ENCODE measurements at places on chromosomes 5 and 9.

GRCh38 chr9:79254900-79255650 lies 316.7 kb upstream of the TLE4 start:
- DNase-seq = no peak

DNA sequence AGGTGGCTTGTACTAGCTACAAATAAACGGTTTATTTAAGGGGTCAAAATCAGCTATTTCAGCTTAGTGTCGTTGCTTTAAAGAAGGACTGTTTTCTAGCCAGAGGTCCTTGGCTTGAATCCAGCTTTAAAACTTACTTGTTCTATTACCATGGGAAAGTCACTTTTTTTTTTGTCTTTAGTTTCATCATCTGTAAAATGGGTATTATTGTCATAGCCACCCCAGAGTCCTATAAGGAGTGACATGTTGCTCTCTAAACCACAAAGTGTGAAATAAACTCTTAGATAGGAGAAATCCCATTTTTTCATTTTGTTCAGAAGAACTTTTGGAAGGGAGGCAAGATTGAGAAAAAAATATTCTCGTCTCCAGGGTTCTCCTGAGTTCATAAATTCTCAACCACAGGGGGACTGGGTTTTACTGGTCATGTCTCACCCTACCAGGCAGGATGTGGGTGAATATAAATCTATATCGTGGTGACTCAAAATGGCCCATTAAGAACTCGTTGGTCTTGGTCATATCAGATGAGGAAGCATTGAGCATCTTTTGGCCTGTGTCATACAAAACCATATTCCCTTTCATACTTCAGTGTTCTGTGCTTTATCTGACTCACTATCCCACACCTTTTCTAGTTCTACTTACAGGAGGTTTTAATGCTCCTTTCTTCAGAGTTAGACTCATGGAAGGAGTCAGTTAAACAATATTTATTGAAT lies 202.7 kb upstream of the NR3C1 start:
- peak; percentile 91 for DNase-seq

DNA sequence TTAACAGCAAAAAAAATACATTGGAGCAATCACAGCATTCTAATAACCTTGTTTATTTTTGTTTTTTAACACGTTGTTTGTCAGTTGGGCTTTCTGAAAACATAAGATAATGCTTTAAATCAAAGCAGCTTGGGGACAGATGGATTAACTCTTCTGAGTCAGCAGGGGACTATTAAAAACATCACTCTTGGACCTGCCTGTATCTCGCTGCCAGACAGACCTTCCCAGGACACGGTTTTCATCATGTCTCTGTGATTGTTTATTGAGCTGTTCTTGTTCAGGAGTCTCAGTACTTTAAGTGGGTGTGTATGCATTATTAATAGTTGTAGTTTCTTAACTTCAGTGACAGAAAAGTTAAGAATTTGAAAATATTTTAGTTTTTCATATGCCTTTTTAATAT lies 173.2 kb downstream of the SH3GL2 start:
- no peak for DNase-seq

- DNase-seq = no peak
Observed at GRCh38 chr9:92774274-92774673, 9.6 kb upstream of the BICD2 start.

GRCh38 chr5:158051036-158051435 lies 192.1 kb upstream of the CLINT1 start:
- no peak for DNase-seq

GRCh38 chr9:3290231-3290840 lies 235.5 kb downstream of the RFX3 start:
- no peak for DNase-seq

DNA sequence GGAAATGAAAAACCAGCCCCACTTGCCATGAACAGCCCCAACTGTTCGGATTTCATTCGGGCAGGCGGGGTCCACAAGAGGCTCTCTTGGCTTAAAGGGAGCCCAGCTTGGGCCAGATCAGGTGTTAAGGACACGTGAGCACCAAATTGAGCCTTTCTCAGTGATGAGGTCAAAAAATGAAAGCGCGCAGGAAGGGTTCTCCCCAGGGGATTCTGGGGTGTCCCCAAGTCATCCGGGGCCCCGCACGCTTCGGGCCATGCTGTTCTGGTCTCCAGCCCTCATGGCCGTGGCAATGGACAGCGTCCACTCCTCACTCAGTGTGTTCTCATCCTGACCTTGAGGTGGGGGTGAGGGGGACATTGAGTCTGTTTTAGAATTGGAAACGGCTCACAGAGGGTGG lies 10.9 kb downstream of the AK1 start:
- no peak for DNase-seq

DNA sequence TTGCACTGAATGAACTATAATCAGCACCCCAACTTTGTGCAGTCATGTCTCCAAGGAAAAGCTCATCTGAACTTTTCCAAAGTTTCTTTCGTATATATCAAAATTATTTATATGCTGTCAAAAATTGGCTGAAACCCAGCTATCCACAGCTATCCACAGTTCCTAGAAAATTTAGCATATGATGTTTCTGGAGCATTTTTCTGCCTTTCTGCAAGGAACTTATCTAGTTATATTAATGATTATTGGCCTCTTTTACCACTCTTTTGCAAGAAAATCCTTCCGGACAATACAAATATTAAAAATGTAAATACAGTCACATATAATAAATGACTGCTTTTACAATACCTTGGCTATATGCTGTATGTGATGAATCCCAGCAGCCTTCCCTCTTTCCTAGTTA lies 270.2 kb downstream of the TMEM167A start:
- DNase-seq = no peak

DNA sequence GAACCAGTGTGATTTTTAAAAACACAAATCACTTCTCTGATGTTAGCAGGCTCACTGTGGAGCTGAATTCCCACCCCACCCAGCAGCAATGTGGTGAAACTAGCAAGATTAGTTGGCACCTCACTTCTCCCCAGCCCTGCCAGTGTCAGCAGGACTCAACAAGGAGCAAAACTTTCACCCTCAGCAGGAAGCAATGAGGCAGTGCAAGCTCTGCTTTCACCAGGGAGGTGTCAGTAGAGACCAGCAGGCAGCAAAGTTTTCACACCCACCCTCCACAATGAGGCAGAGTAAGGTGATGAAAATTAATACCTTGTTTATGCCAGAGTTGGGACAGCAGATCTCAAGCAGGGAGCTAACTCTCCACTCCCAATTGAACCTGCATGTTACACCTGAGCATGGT lies 565.0 kb downstream of the CETN3 start:
- DNase-seq = no peak

DNA sequence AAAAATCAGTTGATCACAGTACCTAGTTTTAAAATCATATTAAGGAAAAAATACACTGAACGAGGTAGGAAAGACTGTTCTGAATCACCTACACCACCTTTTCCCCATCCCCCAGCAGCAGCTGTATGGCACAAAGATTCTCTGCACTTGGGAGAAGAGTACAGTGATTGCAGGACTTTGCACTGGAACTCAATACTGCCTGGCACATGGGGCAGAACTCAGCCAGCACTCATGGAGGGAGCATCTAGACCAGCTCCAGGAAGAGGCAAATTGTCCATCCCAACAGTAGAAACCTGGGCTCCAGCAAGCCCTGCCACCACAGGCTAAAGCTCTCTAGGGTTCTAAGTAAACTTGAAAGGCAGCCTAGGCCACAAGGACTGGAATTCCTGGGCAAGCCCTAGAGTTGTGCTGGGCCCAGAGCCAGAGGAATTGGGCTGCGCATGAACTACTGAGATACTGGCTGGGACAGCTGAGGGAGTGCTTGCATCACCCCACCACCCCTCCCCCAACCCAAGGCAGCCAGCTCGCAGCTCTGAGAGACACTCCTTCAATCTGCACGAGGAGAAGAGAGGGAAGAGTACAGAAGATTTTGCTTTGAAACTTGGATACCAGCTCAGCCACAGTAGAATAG lies 654.4 kb upstream of the CDH6 start:
- no peak for DNase-seq

- no peak for DNase-seq
Observed at GRCh38 chr9:89719202-89719601, 114.4 kb downstream of the GADD45G start.

DNA sequence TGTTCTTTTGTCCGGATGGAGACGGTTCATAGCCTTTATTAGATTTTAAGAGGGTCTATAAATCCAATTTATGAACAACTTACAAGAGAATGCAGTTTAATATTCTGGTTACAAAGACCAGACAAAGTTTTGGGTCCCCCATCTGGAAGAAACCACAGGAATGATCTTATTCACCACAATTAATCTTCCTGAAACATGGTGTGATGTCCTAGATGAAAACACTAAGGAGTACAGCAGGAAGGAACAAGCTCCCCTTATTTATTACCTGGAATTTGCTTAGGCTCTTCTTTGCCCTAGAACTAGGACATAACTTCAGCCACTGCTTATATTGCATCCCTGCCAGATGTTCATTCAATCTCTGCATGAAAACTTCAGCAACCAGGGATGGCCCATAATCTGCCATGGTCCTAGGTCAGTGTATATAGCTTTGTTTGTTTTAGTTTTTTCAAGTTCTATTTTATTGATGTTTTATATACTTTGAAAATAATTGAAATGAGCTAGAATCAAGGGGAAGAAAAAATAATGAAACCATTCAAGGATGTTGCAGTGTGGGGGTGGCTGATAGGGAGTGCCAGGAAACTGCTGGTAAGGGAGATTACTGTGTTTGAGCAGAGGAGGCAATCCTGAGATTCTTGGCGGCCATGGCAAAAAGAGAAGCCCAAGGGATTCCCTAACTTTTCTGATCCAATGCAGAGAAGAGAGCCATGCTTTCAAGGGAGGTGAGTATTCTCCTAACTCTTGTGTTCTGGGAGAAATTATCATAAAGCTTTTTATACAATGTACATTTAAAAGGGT lies 16.8 kb downstream of the TXNDC8 start:
- no peak for DNase-seq

- no peak for DNase-seq
Observed at GRCh38 chr9:94135222-94135621, 51.0 kb downstream of the PTPDC1 start.

DNA sequence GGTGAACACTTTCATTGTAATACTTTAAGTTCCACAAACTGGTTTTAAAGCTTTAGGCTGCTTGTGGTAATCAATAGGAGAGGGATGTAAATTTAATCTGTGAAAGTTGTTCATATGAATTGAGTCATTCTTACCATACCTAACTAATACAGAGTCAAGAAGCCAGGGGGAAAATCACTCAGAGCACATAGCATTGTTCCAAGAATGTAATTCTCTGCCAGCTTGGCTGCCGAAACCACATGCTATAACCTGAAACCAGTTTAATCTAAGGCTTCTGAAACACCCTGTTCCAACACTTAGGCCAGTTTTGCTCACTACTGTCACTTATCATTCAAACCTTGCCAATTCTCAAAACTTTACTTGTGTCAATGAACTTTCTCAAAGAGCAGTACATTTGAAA lies 528.8 kb upstream of the GRAMD2B start:
- DNase-seq = no peak

DNA sequence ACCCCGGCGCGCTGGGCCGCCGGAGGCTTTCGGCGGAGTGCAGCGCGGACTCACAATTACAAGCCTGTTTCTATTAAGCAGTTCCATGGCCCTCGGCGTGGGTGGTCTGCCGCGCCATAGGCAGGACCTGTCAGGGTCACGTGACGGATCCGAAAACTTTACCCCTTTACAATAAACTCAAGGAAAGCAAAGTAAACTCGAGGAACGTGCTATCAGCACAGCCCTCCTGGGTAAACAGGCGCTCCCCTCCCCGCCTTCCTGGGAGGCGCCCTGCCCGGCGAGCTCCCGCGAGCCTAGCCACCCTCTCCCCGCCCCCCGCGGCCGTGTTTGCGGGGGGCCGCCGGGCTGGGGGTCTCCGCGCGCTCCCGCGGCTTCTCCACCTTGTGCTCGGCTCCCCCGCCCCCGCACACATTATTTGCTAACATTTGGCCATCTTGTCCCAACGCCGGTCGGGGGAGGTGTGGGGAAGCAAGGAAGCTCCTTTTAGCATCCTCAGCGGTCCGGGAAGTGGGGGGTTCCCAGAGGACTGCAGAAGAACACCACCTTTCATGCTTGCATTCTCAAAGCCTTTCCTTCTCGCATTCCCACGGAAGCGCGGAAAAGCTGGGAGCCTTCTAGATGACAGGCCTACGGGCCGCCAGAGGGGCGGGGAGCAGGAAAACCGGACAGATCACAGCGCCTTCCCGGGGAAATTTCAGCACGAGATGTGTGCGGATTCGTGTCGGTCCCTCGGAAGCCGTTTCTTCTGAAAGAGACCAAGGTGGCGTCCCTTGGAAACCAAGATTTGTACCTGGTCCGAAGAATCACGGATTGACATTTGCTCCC lies at the start of gene PTCH1:
TSS of gene PTCH1 (minus strand) at position 238 of the 825 bp plus-strand sequence.
- DNase-seq = no peak

- DNase-seq = no peak
Observed at GRCh38 chr9:136029556-136029955, 65.5 kb downstream of the NACC2 start.

DNA sequence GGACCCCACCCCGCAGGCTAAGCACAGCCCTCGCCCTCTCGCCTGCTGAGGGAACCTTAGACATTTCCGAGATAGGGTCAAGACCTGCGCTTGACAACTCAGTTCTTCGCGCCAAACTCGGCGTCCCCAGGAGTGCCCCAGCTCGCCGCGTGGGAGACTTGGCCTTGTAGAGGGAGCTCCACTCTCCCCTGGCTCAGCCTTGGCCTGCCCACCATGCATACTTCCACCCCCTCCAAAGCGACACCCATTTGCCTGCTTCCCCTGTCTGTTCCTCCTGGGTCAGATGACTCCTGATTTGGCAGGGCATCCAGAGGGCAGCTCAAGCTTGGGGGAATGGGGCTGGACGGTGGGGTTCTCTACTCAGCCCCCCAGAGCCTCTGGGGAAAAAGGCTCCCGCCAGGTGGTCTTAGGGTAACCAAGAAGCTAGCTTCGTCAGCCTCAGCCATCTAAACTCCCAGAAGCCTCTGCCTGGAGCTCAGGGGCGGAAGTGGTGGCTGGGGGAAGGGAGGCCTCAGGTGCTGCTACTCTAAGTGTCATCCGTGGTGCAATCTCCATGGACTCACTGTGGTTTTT lies 560 bp downstream of the DOCK2 start:
- peak; percentile 82 for DNase-seq

DNA sequence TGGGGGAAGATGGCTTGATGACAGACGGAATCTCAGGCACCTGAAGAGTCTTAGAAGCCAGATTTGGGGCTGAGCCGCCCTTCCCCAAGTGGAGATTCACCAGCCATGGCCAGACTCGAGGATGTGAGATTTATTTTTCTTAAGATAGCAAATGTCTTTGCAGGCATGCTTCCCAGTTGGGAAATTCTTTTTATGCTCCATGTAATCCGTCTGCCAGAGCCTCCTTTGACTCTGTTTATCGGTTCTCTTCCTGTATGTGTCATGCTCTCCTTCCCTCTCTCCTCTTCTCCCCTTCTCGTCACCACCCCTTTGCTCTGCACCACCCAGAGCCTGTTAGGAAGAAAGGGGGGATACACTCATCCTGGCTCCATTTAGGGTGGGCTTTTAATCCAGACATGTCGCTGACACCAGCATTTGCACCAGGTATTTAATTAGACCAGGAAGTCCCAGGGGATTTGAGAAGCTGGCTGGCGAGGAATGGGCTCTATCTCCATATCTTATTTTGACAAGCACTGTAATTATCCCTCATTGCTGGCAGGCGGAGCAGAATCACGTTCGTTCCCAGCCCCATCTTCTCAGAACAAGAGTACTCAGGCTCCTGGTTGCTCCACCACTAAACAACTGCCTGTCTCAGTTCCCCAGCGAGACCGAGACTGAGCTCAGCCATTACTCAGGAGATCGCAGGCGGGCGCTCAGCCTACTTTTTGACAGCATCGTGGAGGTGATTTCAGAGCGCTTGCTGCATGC lies 50.9 kb downstream of the KCNIP1 start:
- no peak for DNase-seq

- no peak for DNase-seq
Observed at GRCh38 chr5:179331591-179332375, 13.5 kb downstream of the ADAMTS2 start.

Data from activated CD4-positive, alpha-beta T cell treated with anti-CD3 and anti-CD28 coated beads, Interleukin-2, Interleukin-4, amounts not matched to agents 100 ng/mL and 50 ng/mL, durations not matched to agents 16 hours and 8 hours (primary cell).